ENCODE measurements at places on chromosomes 11 and 22.
A peak's percentile ranks its signal among the peaks of the same experiment; 100 is the strongest.

- peak within 1 kb of the TSS; percentile 26 for H3K27ac ChIP-seq
- H3K4me3 ChIP-seq: peak within 1 kb of the TSS; percentile 5
- H3K36me3 ChIP-seq: no peaks in the 10 kb centered on the region
These were observed at the start of gene FGF4 for GRCh38 chr11:69775163-69775755. Gene FGF4, minus strand, starts transcription at chr11:69775341. Its CDS starts 257 bp downstream, at chr11:69775084.

DNA sequence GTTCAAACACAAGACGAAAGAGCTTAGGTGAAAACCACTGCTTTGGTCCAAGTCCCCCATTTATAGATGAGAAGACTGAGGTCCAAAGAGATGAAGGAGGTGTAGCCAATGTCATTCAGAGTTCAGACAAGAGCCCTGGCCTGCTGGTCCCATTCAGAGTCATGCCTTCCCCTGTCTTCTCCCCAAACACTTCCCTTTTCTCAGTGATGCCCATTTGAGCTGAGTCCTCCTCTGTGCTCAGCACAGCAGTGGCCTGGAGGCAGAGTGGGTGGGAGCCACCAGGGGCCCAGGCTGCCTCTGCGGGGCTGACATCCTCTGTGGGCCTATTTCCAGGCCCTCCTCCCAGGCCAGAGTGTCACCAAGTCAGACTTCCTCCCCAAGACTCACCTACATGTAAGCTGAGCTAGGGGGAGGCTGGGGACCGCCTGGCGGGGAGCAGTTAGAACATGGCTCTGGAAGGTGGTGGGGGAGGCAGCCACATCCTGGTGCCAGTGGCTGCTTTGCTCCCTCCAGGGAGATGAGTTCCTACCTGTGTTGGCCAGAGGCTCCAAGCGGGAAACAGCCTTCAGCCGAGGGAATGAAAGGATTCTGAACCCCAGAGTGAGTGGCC lies 22.4 kb upstream of the LRRC10B start:
- H3K27ac ChIP-seq: no peak overlapping the region
- no peaks in the 10 kb centered on the region for H3K27me3 ChIP-seq
- DNase-seq: no peak
- H3K36me3 ChIP-seq: peaks cover 30% of the 10 kb centered on the region

- no peaks in the 10 kb centered on the region for H3K27me3 ChIP-seq
- H3K27ac ChIP-seq: no peak overlapping the region
- DNase-seq: no peak
- H3K4me1 ChIP-seq: no peaks in the 10 kb centered on the region
- no peaks in the 10 kb centered on the region for H3K36me3 ChIP-seq
These were observed 40.9 kb downstream of the SHISAL1 start for GRCh38 chr22:44271732-44272400.

DNA sequence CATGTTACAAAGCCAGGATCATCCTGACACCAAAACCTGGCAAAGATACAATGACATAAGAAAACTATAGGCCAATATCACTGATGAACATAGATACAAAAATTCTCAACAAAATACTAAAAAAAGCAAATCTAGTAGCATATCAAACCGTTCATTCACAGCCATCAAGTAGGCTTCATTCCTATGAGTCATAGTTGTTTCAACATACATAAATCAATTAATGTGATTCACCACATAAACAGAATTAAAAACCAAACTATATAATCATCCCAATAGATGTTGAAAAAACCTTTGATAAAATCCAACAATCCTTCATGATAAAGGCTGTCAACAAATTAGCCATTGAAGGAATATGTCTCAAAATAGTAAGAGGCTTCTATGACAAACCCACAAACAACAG lies 1007.2 kb upstream of the RAG2 start:
- H3K4me1 ChIP-seq: no peaks in the 10 kb centered on the region
- no peak overlapping the region for H3K27ac ChIP-seq
- no peaks in the 10 kb centered on the region for H3K36me3 ChIP-seq
- H3K4me3 ChIP-seq: no peak overlapping the region

GRCh38 chr11:24093375-24093774 lies 403.5 kb upstream of the LUZP2 start:
- no peaks in the 10 kb centered on the region for H3K36me3 ChIP-seq
- no peaks in the 10 kb centered on the region for H3K27me3 ChIP-seq

DNA sequence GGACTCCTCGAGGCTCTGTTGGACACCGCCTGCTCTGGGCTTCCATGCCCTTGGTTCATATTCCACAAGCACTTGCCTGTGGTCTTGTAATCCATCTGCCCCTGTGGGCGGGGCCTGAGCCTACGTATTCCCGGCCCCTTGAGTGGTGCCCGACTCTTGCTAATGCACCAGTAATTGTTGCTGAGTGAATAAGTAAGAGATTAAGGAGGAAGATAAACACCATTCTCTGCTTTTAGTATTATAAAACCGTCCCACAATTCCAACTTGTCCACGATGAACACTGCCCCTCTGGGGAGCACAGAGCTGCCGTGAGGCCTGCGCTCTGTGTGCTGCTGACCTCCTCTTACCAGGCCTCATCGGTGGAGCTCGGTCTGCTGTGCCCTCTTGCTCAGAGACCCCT lies 50.3 kb downstream of the MICAL2 start:
- no peaks in the 10 kb centered on the region for H3K27me3 ChIP-seq
- DNase-seq: no peak
- H3K36me3 ChIP-seq: no peaks in the 10 kb centered on the region
- no peaks in the 10 kb centered on the region for H3K4me1 ChIP-seq

- no peak for DNase-seq
- H3K36me3 ChIP-seq: no peaks in the 10 kb centered on the region
- no peak overlapping the region for H3K27ac ChIP-seq
- H3K27me3 ChIP-seq: no peaks in the 10 kb centered on the region
- H3K4me1 ChIP-seq: no peaks in the 10 kb centered on the region
These were observed 1125.2 kb upstream of the CNTN5 start for GRCh38 chr11:97895572-97895971.

GRCh38 chr22:36910461-36910860 lies 3.0 kb upstream of the CSF2RB start:
- peaks cover 12% of the 10 kb centered on the region for H3K4me1 ChIP-seq
- no peak overlapping the region for H3K27ac ChIP-seq
- no peak overlapping the region for H3K4me3 ChIP-seq
- H3K36me3 ChIP-seq: no peaks in the 10 kb centered on the region
- no peak for DNase-seq
- H3K27me3 ChIP-seq: no peaks in the 10 kb centered on the region

DNA sequence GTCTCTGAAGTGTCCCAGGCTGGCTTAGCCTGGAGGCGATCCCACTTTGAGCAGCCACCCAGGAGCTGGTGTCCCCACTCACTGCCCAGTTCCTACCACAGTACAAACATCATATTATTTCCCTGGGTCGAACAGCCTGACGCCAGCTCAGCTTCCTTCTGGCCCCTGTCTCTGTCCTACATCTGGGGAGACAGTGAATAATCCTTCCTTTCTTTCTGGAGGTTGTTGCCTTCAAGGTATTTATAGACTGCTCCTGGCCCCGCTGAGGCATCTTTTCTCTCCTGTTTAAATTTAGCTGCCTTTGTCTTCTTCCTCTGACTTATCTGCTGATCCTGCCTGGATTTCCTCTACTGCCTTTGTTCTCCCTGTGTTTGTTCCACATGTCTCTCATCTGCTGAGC lies 56.8 kb upstream of the LRRC55 start:
- H3K27ac ChIP-seq: no peak overlapping the region
- no peaks in the 10 kb centered on the region for H3K36me3 ChIP-seq
- no peak overlapping the region for H3K4me3 ChIP-seq
- no peak for DNase-seq

DNA sequence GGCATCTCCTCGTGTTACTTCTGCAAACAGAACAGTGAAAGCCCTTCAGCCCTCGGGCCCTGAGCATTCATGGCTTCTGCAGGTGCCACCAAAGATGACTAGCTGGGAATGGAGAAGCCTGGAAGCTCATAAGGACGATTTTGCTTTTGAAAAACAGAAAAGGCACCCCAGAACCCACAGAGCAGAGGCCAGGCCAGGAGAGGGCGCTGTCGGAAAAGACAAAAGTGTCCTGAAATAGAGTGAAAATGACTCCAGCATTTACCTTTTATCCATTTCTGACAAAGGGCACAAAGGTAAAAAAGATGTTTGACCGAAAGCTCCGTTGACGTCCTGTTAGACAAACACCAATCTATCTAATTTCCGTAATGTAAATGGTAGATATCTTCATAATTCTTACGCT lies 37.6 kb downstream of the ZNF195 start:
- H3K27ac ChIP-seq: no peak overlapping the region
- no peaks in the 10 kb centered on the region for H3K4me1 ChIP-seq
- no peaks in the 10 kb centered on the region for H3K36me3 ChIP-seq
- DNase-seq: peak; percentile 41
